ENCODE measurements at places on chromosomes 11 and 22.

GRCh38 chr11:94504689-94505293 lies 7.5 kb upstream of the C11orf97 start:
- peak; percentile 67 for DNase-seq

DNA sequence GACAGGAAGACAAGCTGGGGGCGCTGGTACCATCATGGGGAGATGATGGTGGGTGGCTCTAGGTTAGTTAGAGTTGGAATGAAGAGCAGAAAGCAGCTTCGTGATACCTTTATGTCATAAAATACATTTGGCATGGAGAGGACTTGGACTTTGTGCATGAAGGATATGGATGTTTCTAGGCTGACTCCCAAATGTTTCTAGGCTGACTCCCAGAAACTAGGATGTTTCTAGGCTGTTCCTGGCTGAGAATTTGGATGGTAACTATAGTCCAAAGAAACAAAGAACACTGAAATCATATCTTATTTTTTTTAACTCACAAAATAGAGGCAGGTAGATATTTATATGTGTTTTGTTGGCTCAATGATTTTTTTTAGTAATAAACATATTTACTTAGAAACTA lies 89.4 kb upstream of the VPREB1 start:
- DNase-seq: no peak

DNA sequence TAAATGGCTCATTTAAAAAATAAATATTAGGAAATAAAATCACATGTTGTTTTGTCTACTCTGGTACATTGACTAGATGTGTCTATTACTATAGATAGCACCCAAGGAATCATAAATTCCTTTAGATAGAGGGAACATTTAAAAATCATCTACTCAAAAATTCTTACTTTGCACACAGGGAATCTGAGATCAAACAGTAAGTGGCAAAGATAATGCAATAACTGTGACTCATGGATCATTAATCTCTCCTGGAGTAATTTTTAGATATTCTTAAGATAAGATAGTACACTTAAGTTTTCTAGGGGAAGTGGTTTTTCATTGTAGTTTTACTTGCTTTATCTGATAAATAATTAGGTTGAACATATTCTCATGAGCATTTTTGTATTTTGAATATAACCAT lies 468.9 kb downstream of the LUZP2 start:
- DNase-seq: no peak

GRCh38 chr11:13119361-13119760 lies 110.2 kb downstream of the RASSF10 start:
- no peak for DNase-seq

Measured in glomerular endothelial cell (primary cell).